Posterior cingulate gyrus (tissue), 11 donors: ENCODE measurements at places on chromosomes 6 and 20.

GRCh38 chr6:74505391-74505790 lies 700.5 kb downstream of the COL12A1 start:
- DNase-seq, result no peak

DNA sequence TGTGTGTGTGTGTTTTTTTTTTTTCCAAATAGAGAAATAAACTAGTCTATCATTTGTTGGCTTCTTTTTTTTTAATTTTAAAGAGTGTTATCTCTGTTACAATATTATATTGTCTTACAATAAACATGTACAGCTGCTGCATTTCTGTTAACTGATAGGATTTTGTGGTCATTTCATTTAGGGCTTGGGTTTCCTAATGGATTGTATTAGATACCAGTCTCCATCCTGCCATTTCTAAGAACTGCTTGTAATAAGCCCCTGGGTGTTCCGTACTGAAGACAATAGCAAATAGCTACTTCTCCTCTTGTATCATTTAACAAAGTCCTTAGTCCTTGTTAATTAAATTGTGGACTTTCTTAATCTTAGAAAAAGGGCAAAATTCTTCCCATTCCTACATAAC lies 45.7 kb downstream of the SOBP start:
- DNase-seq, result no peak

GRCh38 chr6:39083231-39083634 lies 31.8 kb downstream of the SAYSD1 start:
- DNase-seq, result no peak

- DNase-seq, result no peak
These were observed 50.5 kb upstream of the PAK5 start for GRCh38 chr20:9889270-9889981.

DNA sequence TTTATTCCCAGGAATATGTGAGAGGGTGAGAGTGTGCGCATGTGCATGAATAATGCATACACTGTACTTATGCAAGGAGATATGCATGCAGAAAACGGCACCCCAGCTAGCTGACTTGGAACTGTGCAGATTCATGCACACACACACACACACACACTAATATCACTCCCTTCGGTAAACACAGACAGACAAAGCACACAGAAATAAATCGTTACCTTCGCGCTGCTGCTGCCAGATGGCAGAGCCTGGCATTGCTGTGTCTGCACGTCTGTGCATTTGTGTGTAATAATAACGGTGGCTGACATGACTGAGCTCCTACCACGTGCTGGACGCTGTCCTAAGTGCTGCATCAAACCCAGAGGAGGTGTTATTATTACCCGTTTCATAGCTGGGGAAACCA lies 36.8 kb downstream of the PREX1 start:
- no peak for DNase-seq

- no peak for DNase-seq
These were observed 487.4 kb downstream of the TENT5A start for GRCh38 chr6:81265106-81265505.

DNA sequence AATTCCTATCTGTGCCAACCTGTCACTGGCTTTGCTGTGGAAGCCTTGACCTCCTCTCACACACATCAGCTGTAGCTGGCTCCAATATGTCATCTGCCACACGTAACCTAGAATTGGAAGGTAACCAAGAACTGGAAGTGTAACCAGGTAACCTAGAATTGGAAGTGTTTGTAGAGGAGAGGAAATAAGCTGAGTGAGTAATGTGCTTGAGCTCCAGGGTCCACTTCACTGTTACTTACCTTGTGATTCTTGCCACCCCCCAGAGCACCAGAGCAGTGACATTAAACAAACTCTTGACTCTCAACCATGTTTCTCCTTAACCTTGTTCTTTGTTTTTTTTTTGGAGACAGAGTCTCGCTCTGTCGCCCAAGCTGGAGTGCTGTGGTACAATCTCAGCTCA lies 350.5 kb downstream of the NRN1 start:
- no peak for DNase-seq

GRCh38 chr6:159099961-159100360 lies 55.2 kb upstream of the TAGAP start:
- no peak for DNase-seq

- DNase-seq, result peak; percentile 44
These were observed 782 bp downstream of the MAP3K5 start for GRCh38 chr6:136791296-136792094.

- no peak for DNase-seq
These were observed 39.6 kb downstream of the DUSP22 start for GRCh38 chr6:331622-332521.

GRCh38 chr20:20803011-20803410 lies 90.6 kb upstream of the RALGAPA2 start:
- no peak for DNase-seq

DNA sequence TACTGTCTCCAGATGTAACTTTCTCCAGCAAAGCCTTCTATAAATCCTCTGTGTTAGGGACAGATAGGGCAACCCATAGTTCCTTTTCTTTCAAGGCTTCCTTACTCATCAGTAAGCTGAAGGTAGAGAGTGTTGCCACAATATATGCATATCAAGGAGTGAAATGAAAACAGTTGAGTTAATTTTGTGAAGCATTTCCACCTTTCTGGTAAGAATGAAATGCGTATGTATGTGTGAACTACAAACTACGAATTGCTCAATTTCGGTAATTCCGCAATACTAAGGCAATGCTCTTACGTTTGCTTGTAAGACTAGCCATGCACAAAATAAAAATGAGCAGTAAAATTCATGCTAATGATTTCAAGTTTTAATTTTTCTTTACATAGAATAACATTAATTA lies 61.2 kb upstream of the HBS1L start:
- DNase-seq, result no peak

GRCh38 chr6:119384444-119384843 lies 34.9 kb upstream of the MAN1A1 start:
- no peak for DNase-seq

DNA sequence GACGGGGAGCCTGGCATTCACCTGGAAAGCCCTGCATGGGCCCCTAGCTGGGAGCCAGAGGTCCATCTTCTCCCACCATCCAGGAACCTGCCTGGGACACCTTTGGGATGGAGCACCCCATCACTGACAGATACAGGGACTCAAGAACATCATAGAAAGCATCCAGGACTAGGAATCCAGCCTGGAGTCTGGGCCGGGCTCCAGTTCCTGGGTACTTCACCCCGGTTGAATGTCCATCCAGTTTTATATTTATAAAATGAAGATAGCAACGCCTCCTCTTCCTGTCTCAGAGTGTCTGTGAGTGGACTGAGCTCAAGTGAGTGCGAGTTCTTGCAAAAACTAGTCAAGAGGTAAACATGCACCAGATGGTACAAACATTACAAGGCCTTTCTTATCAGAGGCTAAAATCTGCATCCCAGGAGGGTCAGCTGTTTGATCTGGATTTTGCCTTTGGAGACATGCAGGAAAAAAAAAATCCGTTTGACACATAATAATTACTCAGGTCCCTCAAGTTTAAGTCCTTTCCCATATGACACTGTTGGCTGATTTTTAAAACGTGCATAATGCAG lies 27.4 kb downstream of the ZC3H12D start:
- DNase-seq, result no peak

DNA sequence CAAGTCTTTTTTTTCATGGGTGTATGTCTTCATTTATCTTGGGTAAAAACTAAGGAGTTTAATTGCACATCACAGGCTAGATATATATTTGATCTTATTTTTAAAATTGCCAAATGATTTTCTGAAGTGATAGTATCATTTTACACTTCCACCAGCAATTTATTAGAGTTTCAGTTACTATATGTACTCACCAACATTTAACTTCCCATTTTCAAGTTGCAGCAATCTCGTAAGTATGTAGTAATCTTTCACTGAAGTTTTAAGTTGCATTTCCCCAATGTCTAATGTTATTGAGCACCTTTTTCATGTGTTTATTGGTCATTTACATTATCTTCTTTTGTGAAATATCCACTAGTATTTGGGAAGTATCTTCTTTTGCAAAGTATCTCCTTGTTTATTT lies 277.4 kb upstream of the CNR1 start:
- no peak for DNase-seq

- DNase-seq, result no peak
These were observed 230.6 kb downstream of the FNDC1 start for GRCh38 chr6:159399751-159400221.

- DNase-seq, result no peak
These were observed 363.8 kb upstream of the SULF2 start for GRCh38 chr20:48148916-48149672.

GRCh38 chr20:5069141-5069806 lies 50.5 kb downstream of the PCNA start:
- DNase-seq, result no peak

GRCh38 chr6:159436581-159436980 lies 256.5 kb downstream of the SOD2 start:
- DNase-seq, result no peak

DNA sequence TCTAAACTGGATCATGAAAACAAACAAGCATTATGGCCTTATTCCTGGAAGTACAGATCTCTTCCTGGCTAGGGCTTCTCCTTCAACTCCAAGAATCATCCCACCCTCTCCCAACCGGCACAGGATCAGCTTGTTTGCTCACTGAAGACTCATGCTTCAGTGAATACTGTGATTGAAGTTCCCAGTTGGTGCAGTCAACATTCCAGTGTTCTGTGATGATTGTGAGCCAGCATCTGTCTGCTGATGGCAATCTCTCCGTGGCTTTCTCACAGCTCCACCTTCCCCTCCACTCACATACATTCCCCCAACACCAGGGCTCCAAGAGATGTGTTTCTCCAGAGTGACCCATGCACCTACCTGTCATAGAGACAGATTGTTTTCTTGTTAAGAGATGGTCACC lies 421.3 kb upstream of the BTBD3 start:
- DNase-seq, result no peak

DNA sequence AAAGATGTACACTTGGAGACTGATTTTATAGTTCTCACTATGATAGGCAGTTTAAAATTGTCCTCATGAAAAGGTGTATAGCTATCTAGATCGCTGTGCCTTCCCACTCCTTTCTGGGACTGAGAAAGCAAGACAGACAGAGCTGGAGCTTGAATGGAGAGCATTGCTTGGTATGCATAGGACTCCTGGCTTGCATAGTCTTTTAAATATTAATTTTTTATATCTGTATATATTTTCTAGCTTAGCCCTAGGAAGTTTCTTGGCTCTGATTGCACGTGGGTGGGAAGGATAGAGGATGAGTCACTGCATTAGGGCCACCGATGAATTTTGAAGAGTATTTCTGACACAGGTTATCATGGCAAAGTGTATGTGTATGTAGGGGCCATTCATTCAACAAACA lies 150.0 kb upstream of the SPACA1 start:
- no peak for DNase-seq

DNA sequence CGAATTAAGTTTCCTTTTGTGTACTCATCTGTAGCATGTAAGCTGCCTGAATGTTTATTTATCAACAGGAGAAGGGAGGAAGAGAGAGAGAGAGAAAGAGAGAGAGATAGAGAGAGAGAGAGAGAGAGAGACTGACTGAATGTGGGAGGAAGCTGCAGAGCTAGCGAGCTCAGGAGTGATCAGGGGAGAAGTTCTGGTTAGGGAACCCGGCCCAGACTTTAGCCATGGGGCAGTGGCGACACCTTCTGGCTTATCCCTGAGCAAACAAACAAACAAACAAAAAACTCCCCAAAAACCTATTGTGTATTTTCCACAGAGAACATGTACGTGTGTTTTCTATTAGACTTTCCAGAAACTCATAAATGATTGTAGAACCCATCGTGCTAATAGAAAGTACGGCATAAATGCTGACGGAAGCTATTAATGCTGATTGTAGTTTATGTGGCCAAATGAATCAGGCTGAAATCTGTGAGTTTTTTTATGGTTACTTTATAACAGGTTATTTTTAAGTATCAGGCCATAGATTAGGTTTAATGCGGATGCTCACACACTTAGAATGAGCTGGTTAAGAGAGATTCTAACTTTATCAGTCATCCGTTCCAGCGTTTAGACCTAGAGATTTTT lies 92.8 kb downstream of the CLIC5 start:
- DNase-seq, result peak; percentile 76
